ENCODE measurements at places on chromosomes 1 and 21.

- no peak for DNase-seq
Observed at GRCh38 chr1:59317780-59318179, 20.9 kb downstream of the FGGY start.

GRCh38 chr1:15261155-15262002 is 14.4 kb downstream of the FHAD1 start:
- DNase-seq, result no peak

GRCh38 chr21:45320261-45321025 is 32.7 kb upstream of the POFUT2 start:
- DNase-seq, result no peak

DNA sequence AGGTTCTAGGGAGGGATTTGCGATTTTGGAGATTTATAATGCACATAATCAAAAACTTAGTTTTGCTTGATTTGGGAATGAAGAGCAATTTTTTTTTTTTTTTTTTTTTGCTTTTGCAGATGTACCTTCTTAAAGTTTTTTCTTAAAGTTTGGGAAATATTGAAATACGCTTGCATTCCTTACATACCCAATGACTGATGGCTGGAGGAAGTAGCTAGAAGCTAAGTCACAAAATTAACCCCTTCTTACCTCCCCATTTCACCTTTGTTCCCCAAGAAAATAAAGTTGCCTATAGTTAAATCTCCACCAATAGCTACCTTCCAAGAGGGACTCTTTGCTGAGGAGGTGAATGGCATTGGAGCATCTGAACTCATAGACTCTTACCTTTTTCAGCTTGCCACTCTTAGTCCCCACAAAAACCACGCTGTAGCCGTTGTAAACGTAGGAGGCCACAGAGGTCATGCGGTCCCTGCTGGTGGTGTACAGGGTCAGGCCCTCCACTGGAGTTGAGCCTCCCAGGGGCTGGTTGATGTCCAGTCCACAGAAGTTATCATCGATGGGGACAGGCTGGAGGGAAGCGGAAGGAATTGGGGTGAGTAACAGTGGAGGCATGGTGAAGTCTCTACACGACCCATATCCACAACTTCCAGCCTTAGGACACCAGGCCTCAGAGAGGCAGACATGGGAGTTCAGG is 34.1 kb downstream of the PLXNA2 start:
- DNase-seq, result no peak

DNA sequence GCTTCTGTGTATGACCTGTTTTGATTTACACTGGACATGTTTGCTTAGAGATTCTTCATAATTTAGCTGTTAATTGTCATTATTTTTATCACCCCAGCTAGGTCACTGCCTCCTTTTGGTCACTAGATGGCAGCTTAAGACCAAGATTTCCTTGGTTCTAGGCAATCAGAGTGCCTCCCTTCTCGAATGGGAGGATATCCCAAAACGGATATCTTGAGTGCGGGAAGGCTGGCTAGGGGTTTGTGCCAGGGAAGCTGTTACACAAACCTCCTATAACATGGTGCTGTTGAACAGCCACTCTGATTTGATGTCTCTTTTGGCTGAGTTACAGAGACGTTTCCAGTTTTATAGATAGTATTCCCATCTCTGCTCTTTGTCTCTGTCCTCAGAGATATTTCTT is 283.5 kb downstream of the S1PR1 start:
- DNase-seq, result no peak

DNA sequence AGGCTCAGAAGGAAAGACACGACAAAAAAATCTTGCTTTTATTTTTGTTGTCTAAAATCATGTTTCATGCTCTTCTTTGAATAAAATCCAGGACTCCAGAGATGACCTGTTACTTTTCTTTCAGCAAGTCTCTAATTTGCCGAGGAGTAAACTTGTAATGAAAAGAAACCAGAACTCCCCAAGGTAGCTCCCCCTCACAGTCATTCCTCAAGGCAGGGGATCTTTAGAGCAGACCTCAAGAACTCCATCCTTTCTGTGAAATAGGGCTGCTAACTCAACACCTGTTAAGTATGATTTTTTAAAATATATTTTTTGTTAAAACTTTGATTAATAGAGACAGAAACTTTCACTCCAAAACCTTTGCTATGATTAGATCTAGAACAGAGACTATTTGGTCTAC is 82.7 kb upstream of the ABCD3 start:
- no peak for DNase-seq

- DNase-seq, result no peak
Observed at GRCh38 chr1:227092069-227092468, 152.0 kb downstream of the COQ8A start.

DNA sequence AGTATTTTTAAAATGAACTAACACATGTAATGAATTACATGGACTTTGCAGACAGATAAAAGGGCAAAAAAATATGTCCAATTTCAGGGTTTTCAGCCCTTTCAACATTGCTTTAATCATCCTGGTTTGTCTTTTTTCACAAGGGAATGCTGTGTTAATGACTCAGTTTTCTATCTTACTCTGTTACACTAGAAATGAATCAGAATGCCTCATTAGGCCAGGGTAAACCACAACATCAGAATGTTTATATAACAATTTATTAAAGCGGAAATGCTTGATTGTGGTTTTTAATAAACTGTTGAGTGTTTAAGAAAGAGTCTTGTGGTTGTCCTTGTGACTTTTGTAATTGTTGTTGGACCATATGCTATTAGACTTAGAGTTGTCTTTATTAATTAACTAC is 13.5 kb downstream of the GORAB start:
- DNase-seq, result no peak

DNA sequence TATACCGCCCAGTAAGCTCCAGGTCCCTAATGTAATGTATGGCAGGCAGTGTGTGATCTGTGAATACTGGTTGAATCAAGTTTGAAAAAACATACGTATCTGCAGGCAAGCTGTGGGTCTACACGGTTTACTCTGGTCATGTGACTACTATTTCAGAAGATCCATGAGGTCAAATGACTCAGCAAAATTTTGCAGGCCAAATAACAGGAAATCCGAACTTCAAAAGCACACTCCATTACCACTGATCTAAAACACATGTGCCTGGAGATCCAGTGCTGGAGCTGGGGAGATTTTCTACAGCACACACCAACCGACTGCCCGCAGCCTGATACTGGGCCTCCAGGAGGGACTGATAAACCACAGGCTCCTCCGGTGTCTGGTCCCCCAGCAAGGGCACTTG is 64.5 kb upstream of the SLC44A3 start:
- DNase-seq, result no peak

DNA sequence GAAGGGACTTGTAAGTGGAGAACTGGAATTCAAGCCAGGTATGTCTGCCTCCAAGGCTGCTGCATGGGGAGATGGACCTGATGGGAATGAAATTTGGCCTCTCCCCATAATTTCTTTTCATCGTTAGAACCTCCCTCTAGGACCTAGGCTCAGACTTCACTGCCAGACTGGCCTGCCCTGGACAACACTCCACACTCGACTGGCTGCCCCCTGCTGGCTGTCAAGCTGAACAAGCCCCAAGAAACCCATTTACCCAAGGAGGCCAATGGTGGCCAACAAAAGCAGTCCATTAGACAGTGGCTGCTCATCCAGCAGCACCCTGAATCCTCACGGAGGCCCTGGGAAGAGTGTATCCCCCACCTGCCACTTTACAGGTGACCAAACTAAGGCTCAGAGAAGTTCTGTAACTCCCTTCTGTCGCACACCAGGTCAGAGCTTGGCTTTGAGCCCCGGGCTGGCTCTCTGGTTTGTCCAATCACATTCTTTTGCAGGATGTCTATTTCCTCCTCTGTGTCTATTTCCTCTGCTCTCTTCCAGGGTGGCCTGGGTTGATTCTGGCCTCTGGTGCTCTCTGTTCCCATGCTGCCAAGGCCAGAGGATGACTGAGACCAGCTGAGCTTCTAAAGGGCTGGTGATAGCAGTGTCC is 3.8 kb downstream of the RNF186 start:
- DNase-seq, result peak; percentile 17

DNA sequence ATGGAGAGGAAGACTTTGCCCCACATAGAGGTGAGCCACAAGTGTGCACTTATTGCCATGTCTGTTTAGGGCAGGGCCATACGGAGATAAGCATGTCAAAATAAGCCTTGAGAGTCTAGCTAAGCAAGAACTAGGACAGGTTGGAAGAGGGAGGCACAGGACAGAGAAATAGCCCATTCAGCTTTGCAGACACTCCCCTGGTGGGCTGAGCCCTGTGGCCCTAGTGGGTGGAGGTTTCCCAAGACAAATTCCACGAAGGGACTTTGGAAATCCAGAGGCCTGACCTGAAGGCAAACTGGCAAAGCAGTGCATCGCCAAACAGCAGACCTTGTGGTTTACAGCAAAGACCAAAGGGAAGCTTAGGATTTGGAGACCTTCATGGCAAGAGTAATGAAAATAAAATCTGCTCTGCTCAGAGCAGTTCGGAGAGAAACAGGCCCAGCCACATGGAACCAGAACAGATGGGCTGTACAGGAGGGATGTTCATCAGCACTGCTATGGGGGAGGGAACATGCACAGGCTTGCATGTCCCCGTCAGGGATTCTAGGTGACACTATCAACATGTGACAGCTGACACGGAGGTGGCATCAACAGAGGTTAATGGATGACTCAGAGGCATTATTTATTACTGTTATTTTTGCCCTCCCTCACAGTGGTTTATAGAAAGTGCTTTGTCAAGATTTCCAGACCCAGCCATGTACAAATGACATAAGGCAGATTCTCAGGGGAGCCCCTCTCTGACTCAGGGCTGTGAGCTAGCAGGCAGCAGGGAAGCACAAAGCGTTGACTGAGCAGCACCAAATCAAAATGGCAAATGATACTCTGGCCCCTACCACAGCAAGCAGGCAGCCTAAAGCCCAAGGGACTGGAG is 90.1 kb upstream of the IRF2BP2 start:
- peak; percentile 7 for DNase-seq

DNA sequence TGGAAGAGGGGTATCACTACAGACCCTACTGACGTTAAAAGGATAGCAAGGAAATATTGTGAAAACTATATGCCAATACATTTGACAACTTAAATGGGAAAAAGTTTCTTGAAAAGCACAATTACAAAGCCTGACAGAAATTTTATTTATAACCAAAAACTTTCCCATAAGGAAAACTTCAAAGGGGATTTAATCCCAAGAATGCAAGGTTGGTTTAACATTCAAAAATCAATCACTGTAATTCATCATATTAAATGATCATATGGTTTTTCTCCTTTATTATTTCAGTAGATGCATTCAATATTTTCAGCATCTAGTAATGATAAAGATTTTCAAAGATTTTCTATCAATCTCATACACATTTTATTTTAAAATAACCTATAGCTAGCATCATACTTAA is 13.3 kb downstream of the LRRC8C start:
- DNase-seq, result no peak

DNA sequence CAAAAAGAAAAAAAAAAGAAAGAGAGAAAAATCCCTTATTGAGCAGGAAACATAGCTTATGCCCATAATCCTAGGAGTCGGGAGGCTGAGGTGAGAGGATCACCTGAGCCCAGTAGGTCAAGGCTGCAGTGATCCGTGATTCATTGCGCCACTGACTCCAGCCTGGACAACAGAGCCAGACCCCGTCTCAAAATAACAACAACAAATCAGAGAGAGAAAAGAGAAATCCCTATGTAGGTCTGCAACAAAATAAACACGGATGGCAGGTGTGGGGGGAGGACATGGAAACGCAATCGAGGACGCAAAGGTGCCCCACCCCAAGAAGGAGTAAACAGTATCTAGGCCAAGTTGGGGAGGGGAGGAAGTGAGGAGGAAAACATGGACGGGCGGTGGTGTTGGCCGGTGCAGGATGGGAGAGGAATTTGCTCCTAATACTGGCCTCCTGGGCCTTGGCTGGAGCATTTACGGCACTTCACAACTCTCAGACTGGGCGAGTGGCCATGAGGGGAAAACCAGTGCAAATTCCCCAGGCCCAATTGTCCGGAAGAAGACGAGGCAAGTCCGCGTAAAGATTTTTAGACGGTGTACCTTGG is 609 bp upstream of the CHTOP start:
- no peak for DNase-seq

DNA sequence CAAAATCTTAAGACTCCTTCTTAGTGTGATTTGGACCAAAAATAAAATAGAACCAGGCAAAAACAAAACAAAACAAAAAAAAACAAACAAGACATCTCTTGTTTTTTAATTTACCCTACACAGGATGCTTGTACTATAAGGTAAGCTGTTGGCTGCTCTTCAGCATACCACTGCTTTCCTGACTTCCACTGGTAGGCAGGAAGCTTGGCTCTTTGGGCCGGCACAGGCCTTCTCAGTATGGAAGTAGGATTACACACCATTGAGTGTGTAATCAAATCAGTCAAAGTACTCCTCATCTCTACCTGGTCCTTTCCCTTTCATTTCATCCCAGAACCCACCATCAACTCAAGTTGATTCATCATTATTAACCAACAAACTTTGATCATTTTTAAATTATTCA is 61.9 kb upstream of the RGS1 start:
- no peak for DNase-seq

Data from stimulated activated CD4-positive, alpha-beta T cell treated with anti-CD3 and anti-CD28 coated beads, Interleukin-15, amount 100 ng/mL, for 48 hours (primary cell).